ENCODE measurements at places on chromosomes 4 and X. TPM values are rescaled to one million over a fixed set of nuclear protein-coding genes. Genes with fewer than 3 reads are reported as not detected.

Gene NELFA
- 17.9 TPM for total RNA-seq

Gene HCFC1
- 26.4 TPM for total RNA-seq

Gene PHEX
- total RNA-seq: 1.9 TPM

Gene HHIP
- total RNA-seq: not detected

Gene STATH
- total RNA-seq: not detected

Gene CYTL1
- 0.84 TPM for total RNA-seq
